AG08396 (cell line): ENCODE measurements at places on chromosomes 16 and 17.
A peak's percentile ranks its signal among the peaks of the same experiment; 100 is the strongest.

DNA sequence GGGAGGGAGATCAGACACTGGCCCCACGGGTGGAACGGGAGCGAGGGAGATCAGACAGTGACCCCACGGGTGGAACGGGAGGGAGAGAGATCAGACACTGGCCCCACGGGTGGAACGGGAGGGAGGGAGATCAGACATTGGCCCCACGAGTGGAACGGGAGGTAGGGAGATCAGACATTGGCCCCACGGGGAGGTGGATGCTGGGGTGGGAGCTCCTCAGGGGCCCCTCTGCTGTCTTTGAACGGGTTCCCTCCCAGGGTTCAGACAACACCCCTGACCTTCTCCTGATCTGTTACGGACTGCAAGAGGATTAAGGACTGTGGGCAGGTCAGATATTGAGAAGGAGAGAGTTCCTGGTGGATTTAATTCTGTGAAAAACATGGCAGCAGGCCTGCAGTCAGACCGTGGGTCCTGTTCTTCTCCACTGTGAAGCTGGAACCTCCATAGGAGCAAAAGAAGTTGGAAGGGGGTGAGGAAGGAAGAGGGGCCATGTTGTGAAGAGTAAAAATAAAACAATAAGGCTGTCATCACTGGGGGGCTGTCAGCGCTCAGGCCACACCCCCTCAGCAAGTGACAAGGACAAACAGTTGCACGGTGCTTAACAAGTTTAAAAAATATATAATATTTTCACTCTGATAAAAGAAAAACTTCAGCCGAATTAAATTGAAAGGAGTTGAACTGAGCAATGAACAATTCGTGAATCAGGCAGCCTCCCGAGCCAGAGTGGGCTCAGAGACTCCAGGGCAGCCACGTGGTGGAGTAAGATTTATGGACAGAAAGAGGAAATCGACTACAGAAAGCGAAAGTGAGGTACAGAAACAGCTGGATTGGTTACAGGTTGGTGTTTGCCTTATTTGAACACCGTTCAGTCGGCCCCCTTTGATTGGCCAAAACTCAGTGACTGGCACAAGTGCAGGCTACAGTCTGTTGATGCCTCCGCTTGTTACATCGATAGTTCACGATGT lies 348.7 kb upstream of the TNRC6C start:
- no peak for DNase-seq

DNA sequence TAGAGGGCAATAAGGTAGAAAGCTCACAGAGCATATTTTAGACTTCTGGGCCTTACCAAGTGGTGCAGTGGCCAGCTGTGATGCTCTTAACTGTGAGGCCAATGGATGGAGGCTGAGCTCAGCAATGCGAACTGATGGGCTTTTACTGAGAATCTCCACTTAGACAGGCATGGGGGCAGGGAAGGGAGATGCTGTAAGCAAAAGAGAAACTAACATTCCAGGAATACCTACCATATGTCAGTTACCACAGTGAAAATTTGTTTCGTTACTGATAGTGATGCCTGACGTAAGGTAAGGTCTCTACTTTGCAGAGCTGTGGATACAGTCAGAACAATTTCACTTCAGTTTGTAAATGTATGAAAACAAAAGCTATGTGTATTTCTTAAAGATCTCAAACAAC lies 250.6 kb upstream of the ZFHX3 start:
- peak; percentile 13 for DNase-seq

DNA sequence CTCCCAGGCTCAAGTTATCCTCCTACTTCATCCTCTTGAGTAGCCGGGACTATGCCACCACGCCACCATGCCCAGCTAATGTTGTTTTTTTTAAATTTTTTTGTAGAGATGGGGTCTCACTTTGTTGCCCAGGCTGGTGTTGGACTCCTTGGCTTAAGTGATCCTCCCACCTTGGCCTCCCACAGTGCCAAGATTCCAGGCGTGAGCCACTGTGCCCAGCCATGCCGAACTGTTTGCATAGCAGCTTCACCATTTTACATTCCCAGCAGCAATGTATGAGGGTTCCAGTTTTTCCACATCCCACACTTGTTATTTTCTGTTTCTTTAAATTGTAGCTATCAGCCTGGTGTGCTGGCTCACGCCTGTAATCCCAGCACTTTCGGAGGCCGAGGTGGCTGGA lies 2.2 kb upstream of the CTRB1 start:
- no peak for DNase-seq

DNA sequence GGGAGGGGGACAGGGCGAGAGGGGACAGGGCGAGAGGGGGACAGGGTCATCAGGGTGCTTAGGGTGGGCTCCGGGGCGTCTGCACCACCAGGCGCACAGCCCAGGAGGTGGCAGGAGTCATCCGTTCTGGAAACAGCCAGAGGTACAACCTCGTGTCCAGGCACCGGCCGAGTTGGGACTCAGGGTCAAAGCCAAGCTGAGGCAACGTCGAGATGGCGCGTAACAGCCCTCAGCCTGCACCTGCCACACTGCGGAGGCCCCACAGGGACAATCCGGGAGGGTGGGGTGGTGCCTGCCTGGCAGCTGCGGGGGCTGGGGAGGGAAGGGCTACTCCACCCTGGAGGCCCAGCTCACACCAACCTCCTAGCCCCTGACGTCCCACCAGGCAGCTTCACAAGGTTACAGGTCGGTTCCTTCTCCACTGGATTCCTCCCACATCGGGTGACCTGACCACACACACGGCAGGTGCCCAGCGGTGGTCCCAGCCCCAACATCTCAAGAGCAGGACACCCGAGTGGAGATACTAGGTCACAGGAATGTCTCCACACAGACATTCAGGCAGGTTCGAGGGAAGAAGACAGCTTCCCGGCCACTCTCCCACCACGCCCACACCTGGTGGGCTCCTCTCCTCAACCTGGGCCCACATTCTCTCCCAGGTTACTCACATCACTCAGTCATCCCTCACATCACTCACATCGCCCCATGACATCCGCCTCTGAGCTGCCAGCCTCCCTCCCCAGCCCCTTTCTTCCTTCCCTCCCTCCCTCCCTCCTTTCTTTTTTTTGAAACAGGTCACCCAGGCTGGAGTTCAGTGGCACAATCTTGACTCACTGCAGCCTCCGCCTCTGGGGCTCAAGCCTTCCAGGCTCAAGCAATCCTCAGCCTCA lies 47.3 kb downstream of the RPH3AL start:
- no peak for DNase-seq

DNA sequence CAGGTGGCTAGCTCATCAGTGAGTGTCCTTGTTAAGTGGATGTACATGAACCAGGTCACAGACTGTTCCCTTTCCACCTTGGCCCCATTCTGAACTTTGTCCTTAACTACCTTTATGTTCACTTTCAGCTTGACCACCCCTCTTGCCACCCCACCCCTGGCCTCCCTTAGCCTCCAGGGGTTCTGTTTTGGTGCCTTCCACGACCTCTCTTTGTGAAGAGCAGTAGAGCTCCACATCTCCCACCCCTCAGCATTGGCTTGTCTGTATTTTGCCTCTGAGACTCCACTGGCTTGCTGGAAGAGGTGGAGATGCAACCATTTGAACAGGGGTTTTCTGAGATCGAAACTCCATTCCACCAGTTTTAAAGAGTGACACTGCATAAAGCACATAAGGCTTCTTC lies 123.5 kb downstream of the RGS9 start:
- no peak for DNase-seq

GRCh38 chr16:72188541-72188940 lies 16.6 kb upstream of the PMFBP1 start:
- DNase-seq: no peak

DNA sequence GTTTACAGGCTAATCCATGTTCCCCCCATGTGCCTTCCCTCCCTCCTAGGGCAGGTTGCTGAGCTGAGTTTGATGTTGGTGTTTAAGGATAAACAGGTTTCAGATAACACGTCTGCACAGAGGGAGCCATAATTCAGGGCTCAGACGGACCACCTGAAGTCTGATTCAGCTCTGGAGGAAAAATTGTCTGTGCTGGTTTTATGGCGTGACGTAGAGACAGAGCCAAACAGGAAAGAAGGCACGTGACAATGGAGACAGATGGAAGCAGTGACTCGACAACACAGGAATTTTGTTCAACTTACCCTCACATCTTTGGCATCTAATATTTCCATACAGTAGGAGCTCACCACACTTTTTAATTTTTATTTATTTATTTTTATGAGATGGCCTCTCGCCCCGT lies 10.7 kb upstream of the USP10 start:
- peak; percentile 65 for DNase-seq

DNA sequence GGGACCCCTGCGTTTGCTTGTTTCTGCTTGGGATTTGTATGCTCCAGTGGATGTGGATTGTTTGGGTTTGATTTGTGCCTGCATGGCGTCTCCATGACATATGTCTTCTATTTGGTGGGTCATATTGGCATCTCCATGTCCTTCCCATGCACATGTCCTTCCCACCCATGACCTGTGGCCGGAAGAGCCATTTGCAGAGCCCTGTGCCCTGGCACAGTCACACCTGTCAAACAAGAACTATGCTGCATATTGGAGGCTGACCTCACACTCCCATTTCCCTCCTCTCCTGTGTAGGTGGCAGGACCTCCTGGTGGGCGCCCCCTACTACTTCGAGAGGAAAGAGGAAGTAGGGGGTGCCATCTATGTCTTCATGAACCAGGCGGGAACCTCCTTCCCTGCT lies 15.8 kb downstream of the ITGA3 start:
- no peak for DNase-seq

DNA sequence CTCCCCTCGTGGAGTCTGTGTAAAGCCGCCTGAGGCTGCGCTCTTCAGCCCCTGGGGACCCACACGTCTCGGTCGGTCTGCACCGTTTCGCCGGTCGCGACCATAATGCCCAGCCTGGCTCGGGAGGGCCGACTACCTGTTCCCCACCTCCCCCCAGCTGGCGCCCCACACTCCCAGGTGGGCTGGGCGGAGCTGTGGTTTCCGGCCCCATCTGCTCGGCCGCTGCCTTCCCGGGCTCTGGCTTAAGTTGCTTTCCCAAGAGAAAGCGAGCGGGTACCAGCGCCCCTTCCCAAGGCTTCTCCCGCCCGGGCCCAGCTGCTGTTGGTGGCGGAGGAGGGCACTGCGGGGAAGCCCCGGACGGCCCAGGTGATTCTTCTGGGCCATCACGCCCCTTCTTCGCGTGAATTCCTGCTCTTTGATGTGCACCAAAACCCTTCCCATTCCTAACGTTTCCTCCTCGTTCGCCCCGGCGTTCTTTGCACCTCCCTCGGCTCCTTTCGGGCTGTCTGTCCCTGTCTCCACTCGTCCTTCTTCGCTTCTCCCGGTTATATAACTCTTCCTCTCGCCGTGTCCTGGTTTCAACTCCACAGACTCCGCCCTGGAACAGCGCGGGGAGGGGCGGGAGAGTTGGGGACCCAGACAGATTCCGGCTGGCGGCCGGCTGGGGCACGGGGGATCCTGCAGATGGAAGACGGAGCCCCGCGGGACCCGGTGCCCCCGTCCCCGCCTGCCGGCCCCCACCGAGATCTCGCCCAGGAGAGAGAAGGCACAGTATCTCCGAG lies 2.0 kb downstream of the KDM6B start:
- peak; percentile 55 for DNase-seq

DNA sequence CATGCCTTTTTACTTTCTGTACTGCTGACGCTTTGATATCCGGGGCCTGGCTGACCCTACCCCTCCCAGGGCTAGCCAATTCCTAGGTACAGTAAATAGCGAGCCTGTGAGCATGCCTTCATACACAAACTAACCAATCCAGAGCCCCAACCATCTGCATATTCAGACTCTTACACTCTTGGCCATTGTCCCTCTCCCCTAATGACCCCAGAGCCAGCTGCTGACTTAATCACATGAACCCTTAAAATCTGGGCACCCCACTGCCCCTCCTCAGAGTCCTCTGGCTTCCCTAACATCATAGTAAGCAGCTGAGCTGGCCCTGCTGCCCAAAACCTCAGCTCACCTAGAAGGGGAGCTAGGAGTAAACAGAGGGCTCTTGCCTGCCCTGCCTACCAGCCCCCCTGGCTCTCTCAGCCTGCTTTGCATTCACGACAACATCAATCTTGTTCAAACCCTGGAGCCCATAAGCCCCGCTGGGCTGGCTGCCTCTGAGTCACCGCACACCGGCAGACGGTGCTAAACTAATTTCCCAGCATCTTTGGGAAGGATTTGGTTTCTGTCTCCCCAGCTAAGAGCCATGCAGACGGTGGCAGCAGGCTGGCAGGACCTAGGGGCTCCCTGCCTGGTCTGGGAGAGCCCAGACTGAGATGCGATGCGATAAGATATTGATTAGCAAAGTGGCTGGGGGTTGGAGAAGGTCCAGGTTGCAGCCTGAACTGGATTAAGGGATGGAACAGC lies 63.2 kb downstream of the CLEC19A start:
- no peak for DNase-seq

- no peak for DNase-seq
Measured at GRCh38 chr16:81716478-81717225, 62.4 kb upstream of the PLCG2 start.

DNA sequence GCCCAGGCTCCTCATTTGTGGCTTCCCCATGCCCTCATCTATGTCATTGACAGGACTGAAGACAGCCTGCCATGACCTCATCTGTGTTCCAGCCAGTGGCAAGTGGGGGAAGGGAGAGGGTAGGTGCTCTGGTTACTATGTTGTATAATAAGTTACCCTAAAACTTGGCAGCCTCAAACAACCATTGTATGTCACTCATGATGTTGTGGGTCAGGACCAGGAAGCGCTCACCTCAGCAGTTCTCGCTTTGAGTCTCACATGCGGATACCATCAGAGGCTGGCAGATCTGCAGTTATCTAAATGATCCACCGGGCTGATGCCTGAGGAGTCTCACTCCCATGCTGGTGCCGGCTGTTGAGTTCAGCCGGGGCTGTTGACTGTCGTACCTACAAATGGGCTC lies 89.0 kb upstream of the TMEM97 start:
- no peak for DNase-seq

- DNase-seq: no peak
Measured at GRCh38 chr16:2054543-2055245, 6.9 kb downstream of the TSC2 start.

DNA sequence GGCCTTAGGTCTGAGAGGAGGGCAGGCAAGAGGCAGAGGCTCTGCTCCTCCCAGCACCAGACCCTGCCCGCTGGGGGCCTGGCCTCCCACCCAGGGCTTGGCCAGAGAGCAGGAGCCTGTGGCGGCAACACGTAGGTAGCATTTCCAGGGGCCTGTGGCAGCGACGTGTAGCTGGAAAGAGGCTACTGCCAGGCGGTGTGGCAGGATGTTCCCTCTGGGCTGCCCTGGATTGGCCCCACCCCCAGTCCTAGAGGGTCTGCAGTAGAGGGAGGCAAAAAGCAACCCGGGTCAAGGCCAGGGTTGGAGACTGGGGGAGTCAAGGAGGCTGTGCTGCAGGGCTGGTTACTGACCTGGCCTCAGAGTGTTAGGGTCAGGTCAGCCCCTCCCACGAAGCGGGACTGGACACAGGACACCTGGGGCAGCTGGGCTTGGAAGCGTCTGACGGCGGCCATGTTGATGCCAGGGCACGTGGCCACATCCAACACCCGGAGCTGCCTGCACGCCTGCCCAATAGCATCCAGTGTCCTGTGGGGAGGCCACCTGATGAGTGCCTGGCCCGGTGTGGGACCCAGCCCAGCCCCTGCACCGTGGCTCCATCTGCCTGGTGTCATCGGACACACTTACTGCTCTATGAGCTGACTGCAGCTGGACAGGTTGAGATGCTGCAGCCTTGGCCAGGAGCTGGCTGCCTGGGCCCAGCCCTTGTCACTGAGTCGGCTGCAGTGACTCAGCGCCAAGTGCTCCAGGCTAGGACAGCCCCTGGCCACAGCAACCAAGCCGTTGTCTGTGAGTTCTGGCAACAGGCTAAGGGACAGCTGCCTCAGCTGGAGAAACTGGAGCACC lies 8.5 kb downstream of the ELMO3 start:
- DNase-seq: peak; percentile 81
